ENCODE measurements at places on chromosomes 7 and 10.

DNA sequence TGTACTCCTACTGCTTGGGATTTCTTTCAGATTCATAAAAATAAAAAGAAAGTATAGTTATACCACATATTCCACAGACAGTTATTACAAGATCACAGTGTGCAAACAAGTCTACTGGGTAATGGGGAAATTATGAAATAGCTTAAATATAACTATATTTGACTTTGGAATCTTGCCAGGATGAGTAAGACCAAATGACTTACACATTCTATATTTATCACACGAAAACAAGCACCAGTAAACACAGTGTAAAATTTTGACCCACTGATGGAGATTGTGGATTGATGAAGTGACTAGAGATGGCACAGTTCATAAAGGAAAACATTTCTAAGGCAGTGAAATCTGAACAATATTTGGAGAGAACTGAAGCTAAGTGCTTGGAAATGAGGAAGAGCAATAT is 339.7 kb downstream of the THSD7A start:
- DNase-seq, result no peak

DNA sequence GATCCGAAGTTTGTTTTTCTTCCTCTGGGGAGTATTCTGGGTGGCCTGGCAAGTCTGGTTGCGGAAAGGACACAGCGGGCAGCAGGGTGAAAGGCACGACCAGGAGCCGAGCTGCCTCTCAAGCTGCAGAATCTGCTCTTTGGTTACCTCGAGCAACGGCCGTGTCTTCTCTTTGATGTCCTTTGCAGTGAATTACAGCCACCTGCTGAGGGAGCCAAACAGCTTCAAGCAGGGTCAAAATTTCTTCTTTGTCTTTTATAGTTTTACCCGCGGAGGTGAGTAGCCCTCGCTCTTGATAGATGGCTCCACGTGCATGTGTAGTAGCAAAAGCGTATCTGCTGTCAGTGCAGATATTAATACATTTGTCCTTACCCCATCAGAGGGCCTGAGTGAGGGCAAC is 177.3 kb upstream of the MBL2 start:
- DNase-seq, result no peak

DNA sequence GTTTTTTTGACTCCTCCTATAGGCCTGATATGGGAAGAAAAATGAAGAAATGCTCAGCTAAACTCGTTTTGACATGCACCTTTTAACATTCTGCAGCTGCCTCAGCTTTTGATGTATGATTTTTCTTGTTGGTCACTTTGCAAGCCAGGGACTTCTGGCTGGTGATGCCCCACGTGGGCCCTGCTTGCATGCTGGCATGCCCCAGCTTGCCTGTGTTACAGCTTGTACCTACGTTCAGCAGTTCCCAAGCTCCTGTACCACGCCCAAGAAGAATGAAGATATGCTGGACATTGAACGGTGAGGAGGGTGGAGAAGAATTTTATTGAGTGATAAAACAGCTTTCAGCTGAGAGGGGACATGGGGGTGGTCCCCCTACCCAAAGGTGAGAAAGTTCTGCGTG is 245.6 kb upstream of the FZD8 start:
- DNase-seq, result no peak

- no peak for DNase-seq
These were observed 995.3 kb upstream of the PHF14 start for GRCh38 chr7:9978106-9979064.

DNA sequence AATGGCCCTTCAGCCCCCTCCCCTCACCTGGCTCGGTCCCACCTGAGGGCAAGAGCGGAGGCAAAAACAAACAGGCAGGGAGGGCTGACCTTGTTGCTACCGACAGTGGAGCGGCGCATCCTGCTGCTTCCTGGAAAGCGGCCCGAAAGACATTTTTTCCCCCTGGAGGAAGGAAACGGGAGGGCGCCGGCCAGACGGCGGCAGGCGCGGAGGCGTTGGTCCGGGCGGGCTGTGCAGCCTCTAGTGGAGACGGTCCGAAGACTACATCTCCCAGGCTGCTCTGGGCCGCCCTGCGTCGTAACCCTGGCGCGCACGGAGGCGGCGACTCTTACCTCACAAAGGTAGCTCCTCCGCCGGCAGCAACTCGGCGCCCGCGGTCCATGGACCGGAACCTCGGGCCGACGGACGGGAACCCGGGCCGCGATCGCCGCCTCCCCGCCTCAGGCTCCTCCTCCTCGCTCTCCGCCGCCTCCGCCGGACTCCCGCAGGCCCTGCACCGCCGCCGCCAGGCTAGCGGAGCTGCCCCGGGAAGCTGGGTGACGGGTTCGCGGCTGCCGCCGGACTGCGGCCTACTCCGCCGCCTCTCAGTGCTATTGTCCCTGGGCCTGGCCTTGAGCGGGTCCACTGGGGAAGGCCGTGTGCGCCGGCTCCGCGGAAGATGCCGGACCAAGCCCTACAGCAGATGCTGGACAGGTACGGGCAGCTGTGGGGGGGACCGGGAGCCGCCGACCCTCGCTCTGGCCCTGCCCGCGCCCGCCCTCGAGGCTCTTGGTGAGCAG is at the start of the genes CPEB3 and MARCHF5:
Gene CPEB3 (minus strand): TSS at position 242 of the 779 bp plus-strand sequence. CDS start 50,728 bp downstream, outside the sequence.
Gene MARCHF5 (plus strand): TSS at position 331 of the 779 bp plus-strand sequence. CDS start 328 bp downstream, at position 659.
- DNase-seq, result peak; percentile 94

DNA sequence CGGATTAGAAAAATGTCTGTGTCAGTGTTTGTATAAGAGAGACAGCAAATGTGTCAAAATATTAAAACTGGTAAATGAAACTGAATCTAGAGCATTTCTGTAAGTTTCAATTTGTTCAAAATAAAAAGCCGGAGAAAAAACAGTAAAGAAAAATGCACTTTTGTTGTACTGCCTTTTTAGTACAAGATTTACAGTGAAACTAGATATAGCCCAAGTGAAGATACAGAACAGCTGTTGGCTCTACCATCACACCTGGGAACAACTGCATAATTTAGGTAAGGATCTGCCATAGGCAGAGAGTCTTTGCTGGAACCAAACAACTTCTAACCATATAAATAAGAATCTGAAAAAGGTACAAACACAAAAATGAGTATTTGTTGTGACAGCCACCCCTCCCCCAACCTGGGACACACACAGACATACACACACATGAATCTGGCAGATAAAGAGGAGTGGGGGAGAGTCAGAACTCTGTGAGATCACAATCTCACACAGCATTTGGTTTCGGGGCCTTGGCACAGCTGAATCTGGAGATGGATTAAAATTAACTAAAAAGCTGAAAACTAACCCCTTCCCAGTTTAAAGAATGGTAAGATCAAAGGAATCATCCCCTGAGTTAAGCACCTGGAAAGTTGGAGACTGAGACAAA is 54.8 kb downstream of the DPY19L1 start:
- DNase-seq, result no peak

- DNase-seq, result no peak
These were observed 29.3 kb downstream of the ARL4A start for GRCh38 chr7:12716722-12717121.

GRCh38 chr10:29710128-29710527 is 75.4 kb upstream of the SVIL start:
- no peak for DNase-seq

DNA sequence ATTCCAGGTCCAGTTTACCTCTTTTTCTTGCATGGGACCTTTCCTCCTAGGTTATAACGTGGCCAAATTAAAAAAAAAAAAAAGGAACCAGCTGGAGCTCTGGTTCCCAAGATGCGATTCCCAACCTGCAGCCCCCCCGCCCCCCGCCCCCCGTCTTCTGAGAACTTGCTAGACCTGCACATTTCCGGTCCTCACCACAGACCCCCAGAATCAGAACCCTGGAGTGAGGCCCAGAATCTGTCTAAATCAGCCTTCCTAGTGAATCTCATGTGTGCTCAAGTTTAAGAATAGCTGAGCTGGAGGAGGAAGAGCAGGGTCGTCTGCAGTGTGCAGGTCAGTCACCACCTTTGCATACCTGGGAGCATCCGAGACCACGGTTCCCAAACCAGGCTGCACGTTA is 144.2 kb downstream of the KLF6 start:
- no peak for DNase-seq

GRCh38 chr7:139745678-139746143 is 32.1 kb downstream of the HIPK2 start:
- DNase-seq, result no peak

DNA sequence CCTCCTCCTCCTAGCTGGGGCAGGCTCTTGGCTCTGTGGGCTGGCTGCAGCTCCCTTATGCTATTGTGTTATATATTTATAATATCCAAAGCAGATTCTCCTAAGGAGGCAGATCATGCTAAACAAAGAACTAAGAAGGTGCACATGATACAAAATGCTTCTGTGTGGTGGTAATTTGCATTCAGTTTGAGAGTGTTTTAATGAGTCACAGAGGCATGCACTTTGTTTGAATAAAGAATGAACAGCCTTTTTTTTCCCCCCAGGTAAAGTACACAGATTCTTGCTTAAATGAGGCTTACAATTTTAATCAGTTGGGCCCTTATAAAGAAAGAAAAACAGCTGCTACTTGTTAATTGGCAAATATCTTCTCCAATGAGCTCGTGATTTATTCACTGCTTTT is 95.0 kb downstream of the FANK1 start:
- no peak for DNase-seq
